Left kidney (tissue), 8 donors: ENCODE measurements at places on chromosomes 6 and 20. TPM values are rescaled to one million over a fixed set of nuclear protein-coding genes. Genes with fewer than 3 reads are reported as not detected.
A peak's percentile ranks its signal among the peaks of the same experiment; 100 is the strongest.

Gene EYS
- polyA plus RNA-seq, result 0.96 TPM

Gene PLCG1
- 206 TPM for polyA plus RNA-seq

- DNase-seq, result no peak
These were observed 133.2 kb upstream of the CENPW start for GRCh38 chr6:126206504-126207246.

DNA sequence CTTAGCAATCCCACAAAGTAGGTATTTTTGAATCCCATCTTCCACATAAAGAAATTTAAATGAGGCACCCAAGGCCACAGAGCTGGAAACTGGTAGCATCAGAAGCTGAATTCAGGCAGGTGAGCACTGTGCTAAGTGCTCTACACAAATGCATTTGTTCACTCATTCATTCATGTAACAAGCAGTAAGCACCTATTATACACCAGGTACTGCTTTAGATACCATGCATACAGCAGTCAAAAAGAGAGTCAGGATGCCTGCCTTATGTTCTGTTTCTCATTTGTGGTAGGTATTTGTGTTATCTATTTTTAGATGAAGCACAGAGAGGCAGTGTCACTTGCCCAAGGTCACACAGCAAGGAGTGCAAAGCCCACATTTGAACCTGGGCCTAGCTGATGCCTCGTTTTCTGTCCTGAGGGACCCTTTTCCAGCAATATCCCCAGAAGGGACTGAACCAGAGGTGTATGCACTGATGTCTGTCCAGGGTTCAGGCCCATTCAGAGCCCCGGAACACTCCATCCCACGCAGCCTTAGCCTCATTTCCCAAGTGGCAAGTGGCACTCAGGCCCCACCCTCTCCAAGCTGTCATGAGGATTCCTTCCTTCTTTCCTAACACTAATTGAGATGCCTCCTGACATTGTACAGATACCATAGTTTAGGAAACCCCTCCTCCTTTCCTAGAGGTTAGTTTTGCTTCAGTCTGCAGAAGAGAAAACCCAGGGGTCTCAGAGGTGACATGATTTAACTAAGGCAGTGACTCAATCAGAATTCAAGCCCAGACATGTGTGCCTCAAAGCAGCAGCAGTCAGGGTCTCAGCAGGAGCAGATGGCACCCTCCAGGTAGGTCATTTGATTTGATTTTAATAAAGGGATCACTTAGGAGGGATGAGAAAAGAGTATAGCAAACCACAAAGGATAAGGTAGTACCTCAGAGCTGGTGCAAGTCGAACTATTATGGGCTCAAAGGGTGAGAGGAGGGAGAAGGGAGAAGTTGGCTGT is 61.2 kb upstream of the SIRPA start:
- DNase-seq, result no peak

DNA sequence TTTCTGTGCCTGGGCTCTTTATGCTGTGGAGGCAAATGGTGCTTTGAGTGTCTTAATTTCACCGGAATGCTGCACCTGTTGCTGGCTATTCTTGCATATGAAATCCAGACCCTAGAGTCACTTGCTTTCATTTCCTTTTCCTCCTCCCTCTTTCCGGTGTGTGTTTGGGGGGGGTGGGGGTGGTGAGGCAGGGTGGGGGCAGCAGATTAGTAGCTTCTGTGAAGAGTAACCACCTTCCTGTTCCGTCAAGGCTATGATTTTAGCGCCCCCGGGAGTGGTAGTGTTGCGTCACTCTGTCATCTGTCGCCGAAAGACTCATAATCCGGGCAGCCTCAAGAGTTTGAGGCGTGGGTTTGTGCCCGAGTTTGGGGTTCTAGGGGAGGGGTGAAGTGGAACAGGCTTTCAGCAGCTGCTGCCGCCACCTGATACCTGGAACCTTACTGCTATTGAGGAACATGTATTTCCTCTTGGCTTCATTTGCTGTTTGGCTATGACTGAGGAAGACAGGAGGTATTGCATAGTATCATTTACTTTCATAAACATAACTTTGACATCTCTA is 49.1 kb downstream of the UTRN start:
- no peak for DNase-seq

DNA sequence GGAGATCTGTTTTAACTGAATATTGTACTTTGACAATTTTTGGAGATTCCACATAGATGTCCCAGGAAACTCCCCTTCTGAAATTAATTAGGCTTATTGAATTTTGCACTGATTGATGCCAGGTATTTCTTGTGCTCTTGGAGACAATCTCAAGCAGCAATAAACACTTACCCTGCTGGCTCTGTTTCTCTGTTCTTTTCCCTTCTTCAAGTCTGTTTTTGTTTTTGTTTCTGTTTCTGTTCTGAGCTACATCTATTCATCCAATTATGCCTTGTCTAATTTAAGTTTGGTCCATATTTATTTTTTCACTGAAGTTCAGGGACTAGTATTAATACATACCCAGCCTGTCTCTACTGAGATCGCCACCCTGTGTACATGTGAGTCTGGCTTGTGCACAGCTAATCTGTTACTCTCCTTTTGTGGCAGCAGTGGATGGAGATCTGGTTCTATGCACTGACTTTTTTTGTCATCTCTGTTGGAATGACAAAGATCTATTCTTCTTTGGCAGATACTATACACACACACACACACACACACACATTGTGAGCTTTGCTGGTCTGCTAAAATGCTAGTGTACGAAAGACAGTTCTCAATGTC is 51.9 kb downstream of the IL22RA2 start:
- DNase-seq, result no peak

DNA sequence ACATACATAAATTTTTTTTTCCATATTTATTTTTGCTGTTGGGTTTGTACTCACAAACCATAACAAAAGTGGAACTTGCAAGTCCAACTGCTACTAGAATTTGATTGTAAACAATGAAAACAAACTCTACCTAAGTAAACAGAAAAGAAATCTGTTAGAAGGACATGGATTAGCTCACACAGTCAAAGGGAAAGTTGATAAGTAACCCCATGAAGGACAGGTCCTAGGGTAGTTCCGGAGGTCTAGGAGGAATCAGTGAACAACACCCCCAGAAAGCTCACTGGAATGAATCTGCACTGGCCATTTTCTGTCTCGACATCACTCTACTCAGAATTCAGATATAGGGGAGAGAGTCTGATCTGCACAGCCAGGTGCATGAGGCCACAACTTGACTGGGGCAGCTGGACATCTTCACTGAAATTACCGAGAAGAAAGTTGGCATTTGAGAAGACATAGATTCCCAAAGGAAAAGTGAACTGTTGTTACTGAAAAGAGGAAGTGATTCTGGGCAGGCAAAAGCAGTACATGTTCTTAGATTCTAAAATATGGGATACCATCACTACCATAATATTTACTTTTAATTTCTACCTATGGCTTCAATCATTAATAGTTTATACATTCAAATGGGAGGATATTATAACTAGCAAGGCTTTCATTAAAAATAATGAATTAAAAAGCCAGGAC is 76.4 kb downstream of the HMGN3 start:
- no peak for DNase-seq

DNA sequence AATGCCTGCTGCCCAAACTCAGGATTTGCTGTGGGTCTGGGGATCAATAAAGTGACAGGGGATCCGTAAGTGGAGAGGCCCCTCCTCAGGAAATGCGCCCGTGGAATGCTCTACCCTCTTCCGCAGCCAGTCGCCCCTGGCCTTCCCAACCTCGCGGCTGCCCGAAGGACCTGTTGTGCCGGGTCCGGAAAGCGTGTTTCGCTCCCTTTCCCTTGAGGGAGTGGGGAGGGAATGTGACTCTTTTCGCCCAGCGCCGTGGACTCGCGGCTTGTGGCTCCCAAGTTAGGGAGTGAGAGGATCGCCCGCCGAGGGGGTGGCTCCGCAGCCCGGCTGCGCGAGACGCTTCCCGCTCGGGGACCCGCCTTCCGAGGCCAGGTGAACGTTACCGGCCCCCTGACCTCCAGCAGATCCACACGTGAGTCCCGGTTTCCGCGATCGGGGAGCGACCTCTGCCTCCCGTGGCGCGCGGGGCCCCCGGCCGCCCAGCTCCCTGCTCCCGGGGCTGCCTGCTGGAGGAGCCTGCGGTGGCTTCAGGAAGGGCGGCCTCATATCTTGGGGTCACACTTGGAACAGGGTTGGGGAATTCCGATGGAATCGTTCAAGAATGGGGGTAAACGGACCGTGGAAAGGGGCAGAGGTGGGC is 666 bp downstream of the TPD52L1 start:
- DNase-seq, result peak; percentile 20

DNA sequence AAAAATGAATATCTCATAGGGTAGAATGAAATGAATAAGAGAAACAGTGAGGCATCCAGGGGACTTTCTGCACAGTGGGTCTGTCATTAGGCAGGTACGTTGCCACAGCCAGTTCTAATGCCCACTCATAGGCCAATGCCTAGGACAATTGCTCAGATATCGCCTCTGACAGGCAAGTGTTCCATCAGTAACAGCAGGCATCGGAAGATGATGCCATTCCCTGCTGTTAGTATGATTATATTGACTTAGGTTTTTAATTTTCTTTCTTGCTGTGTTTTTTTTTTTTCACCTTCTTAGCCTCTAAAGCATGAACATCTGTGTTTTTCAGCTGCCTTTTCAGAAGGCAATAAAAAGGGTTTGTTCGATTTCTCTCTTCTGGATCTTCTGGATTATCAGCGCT is 90.7 kb downstream of the PRL start:
- no peak for DNase-seq
